ENCODE measurements at places on chromosomes 7 and 10.

- DNase-seq, result no peak
Observed at GRCh38 chr10:52875336-52875735, 102.8 kb upstream of the MBL2 start.

DNA sequence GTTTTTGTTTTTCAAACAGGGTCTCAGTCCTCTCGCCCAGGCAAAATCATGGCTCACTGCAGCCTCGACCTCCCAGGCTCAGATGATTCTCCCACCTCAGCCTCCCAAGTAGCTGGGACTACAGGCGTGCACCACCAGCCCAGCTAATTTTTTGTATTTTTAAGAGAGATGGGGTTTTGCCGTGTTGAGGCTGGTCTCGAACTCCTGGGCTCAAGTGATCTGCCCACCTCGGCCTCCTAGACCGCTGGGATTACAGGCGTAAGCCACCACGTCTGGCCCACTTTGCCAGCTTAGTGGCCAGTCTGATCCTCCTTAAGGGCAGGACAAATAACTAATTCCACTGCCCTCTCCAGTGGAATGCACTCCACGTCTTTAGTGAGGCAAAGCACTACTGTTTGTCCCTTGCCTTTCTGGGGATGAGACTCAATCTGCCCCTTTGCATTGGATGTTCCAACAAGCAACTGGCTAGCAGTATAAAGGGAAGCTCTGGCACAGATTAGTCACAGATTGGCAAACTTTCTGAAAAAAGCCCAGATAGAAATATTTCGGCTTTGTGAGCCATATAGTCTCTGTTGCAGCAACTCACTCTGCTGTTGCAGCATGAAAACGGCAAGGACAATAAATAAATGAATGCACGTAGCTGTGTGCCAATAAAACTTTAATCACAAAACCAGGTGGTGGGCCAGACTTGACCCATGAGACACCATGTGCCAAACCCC, 143.8 kb upstream of the RHEB start:
- DNase-seq, result no peak

DNA sequence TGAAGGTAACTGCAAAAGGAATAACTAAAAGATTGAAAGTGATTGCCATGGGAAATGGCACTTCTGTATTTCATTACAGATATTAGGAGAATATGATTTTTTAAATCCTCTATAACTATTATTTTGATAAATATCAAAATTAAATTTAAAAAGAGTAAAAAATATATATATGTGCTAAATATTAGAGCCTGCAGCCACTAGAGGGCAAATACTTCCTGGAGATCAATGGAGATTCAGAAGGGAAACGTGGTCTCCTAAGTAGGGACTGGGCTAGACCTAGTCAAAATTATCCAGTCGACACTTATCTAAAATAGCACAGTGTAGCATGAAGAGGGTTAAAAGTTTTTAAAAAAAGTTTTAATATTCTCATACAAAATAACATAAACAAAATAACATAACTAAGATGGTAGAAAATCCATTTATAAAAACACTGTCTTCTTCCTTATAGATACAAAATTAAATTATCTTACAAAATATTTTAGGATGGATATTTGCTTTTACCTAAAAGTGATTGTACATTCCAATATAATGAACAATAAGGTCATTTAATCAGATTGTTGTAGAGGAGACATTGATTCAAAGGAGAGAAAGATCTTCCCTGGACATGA, 434.3 kb downstream of the MDFIC start:
- no peak for DNase-seq

- no peak for DNase-seq
Observed at GRCh38 chr7:159116581-159117339, 27.9 kb downstream of the VIPR2 start.

GRCh38 chr10:123621916-123622315, 44.2 kb upstream of the GPR26 start:
- DNase-seq, result no peak

DNA sequence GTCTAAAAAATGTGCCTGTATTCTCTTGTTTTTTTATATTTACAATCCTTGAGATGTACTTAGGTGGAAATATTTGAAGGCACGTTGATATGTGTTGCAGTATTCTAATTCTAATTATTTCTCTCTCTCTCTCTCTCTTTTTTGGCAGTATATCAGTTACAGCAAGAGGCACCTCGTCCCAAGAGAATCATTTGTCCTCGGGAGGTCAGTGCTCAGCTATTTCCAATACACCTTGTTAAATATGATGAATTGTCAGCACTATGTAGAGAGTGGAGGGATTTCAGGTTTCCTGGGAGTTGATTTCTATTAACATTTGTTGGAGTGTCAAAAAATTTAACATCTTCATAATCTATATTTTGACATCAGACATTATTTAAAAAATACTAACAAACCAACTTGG, 173.2 kb downstream of the CHN2 start:
- DNase-seq, result no peak

GRCh38 chr7:42227936-42228591, 8.9 kb downstream of the GLI3 start:
- DNase-seq, result no peak

GRCh38 chr10:30073045-30073766, 13.8 kb upstream of the JCAD start:
- no peak for DNase-seq

- DNase-seq, result no peak
Observed at GRCh38 chr7:32611201-32612099, 116.2 kb downstream of the AVL9 start.

DNA sequence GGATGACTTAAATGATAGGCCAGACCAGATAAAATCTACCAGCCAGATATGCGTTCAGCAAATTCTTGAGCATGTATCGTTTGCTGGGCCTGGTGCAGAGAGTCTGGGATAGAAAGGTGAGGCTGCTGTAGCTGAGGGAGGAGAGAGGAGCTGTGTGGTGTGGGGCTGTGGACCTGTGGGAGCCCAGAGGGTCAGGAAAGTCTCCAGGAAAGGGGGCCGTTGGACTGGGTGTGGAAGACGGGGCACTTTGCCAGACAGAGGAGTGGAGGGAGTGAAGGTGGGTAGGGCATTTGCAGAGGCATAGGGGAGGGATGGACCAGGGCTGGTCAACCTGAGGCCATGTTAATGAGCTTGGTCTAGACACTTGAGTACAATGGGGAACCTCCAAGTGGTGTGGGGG, 124.7 kb upstream of the UNC5B start:
- no peak for DNase-seq

DNA sequence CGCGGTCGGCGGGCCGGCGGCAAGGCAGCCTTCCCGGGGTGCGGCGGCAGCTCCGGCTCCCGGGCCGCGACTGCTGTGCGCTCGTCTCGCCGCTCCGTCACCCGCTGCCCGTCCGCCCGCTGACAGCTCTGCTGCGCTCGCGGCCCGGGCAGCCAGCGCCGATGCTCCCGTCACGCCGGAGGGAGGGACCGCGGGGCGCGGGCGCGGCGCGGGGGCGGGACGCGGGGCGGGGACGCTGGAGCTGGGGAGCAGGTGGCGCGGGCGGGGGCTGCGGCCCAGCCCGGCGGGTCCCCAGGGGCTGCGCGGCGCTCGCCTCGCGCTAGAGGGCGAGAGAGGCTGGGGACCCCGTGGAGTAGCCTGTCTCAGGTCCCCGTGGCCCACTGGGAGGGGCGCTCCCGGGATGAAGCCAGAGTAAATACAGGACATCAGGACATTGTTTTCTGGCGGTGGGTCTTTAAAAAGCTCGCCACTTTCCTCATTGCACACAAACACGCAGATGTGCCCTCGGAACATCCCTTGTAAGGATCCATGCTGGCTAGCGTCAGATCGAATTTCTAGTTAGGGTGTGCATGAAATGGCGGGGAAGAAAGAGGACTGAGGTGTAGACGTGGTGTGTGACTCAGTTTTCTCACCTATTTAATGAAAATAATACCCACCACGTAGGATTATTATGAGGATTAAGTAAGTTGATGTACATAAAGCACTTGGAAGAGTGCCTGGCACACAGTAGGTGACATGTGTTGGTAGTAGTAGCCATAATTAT, at the start of gene ELAPOR2:
Gene ELAPOR2 (minus strand): TSS at position 130 of the 763 bp plus-strand sequence. CDS start 141 bp downstream, outside the sequence.
- DNase-seq, result peak; percentile 60

DNA sequence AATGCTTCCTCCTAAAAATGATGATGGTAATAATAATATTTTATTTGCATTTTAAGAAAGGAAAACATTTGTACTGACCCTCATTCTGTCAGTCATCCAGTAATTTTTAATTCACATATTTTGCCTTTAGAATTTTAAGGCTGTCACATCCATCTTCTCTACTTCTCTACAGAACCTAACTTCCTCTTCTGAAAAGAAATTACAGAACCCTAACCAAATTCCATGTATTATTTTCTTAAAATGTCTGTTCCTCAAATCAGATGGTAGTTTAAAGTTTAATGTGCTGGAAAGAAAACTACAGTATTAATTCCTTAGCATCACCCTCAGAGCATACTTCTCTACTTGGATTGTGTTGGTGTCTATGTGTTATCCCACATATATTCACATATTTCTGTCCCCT, 9.0 kb downstream of the PIK3CG start:
- no peak for DNase-seq

- DNase-seq, result no peak
Observed at GRCh38 chr10:105855791-105856190, 1214.7 kb downstream of the SORCS3 start.

GRCh38 chr7:99693427-99694200, 13.8 kb upstream of the CYP3A5 start:
- no peak for DNase-seq

- no peak for DNase-seq
Observed at GRCh38 chr10:111246814-111247452, 170.1 kb downstream of the ADRA2A start.

DNA sequence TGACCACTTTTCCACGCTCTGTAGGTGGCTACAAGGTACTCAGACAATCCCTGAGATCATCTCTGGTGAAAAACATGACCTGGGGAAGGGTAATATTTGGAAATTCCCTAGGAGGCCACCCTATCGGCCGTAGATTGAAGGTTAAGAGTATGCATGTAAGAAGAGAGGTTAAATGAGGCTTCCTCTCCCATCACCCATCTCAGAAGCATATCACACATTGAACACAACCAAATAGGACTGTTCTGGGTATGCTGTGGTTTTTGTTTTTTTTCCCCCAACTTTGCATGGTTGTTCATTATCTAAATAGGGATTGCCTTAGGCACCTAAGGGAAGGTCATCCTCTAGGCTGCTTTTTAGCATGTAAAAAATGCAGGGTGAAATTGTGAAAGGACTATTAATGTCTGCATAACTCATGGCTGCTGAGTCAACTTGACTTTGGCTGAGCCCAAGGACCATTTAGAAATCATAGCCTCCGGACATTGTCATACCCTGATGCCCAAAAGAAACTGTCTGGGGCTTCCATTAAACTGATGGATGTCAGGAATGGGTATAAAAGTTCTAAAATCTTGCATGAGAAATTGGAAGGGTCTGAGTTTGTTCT, 24.7 kb upstream of the ST8SIA6 start:
- DNase-seq, result no peak

GRCh38 chr7:95011995-95012394, 104.6 kb downstream of the PPP1R9A start:
- no peak for DNase-seq

- DNase-seq, result no peak
Observed at GRCh38 chr10:61163403-61163802, 219.4 kb upstream of the RHOBTB1 start.

DNA sequence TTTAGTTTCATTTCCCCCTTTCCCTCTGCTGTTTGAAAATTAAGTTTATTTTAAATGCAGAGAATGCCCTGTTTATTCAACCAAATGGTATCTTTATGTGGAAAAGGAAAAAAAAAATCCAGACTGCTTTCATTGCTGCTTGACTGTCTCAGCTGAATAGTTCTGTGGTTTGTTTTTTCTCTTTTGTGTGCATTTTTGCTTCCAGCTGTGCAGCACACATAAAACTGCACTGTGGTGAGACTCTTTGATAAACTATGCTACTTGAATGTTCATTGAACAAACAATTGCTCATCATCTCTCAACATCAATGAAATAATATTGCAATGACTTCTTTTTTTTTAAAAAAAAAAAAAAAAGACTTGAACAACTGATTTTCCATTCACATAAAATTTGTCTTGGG, 78.6 kb upstream of the GLI3 start:
- no peak for DNase-seq

- no peak for DNase-seq
Observed at GRCh38 chr7:66355756-66356155, 150.6 kb downstream of the TPST1 start.

DNA sequence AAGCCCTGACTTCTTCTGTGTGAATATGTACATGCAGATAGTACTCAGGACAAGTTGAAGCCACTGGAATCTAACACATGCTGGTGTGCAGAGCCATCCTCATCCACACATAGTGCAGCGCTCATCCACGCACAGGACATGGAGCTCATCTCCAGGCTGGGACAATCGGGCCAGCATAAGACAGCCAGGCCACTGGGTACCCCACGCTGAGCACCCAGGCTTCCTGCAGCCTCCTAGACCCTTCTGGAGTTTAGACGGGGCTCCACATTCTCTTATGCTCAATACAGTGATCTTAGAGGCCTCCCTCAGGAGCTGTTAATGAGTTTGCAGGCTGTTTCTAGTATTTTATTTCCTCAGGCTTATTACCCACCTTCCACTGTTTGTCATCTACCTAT, 238.9 kb downstream of the TNS3 start:
- no peak for DNase-seq

DNA sequence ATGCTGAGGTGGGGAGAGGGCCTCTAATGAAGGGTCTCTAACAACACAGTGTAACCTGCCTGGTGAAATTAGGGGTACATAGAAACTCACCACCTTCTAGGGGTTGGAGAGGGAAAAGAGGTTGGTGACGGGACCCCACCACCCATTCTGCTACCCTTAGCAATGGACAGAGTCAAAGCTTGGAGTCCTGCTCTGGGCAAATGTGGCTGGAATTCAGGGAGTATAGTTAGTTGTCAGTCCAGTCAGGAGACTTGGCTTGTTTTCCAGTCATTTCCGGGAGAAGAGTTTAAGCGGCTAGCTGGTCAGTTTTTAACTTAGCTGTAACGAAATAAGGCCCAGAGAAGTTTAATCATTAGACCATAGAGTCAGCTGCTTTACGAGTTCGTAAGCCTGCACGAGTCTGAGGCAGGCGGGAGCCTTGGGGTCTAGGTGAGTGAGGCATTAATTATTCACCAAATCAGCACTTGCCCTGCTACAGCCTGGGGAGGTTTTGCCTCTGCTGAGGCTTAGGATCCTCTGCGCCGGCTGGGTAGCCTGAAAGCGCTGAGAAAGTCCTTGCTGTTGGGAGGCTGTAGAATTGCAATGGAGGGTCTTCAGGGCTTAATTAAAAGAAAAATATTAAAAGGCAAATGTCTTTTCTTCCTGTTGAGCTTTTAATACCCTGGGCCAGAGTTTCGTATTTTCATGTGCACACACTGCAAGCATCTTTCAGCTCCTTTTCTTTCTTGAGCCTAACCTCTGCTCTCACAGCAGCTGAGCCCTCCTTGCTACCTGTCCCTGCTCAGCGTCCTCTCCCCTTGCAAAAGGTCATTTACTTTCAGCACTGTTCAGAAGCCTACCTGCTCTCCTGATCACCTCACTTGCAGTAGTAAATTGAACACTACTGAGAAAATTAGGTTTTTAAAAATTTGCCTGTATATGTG, 1.5 kb upstream of the LAMB1 start:
- no peak for DNase-seq
